Stomach (tissue), 19 donors: ENCODE measurements at places on chromosomes 2 and 18.
A peak's percentile ranks its signal among the peaks of the same experiment; 100 is the strongest.

DNA sequence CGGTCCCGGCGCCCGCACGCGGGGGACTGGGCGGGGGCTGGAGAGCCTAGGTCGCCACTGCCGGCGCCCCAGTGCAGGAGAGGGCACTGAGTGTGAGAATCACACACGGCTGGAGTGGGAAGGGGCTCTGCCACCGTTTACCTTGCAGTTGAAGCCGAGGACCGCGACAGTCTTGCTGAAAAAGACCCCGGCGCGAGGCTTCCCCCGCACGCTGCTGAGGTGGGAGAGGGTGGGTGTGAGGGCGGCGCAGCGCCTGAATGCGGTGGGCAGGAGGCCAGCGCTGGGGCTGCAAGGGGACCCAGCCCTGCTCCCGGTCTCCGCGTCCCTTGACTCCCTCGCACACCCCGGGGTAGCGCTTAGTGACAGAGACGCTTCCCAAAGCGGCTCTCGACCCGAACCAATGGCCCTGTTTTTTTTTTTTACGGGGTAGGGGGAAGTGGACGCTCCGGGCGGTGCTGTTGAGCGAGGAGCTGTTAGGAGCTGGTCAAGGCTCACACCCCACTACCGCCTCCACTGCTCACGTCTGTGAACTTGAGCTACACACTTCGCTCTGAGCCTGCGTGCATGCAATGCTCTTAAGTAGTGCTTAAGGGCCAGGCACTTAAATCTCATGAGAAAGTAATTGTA lies 794 bp downstream of the NOTO start:
- no peak for DNase-seq

- DNase-seq, result no peak
Measured at GRCh38 chr18:60202708-60203107, 169.9 kb downstream of the MC4R start.

DNA sequence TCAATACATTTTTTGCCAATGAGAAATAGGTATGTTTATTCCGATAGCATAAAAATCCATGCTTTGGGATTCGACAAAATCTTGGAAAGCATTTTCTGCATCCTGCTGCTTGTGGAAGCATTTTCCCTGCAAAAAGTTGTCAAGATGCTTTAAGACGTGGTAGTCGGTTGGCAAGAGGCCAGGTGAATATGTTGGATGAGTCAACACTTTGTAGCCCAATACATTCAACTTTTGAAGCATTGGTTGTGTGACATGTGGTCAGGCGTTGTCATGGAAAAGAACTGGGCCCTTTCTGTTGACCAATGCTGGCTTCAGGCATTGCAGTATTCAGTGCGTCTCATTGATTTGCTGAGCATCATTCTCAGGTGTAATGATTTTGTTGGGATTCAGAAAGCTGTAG lies 764.5 kb downstream of the TRIB2 start:
- no peak for DNase-seq

DNA sequence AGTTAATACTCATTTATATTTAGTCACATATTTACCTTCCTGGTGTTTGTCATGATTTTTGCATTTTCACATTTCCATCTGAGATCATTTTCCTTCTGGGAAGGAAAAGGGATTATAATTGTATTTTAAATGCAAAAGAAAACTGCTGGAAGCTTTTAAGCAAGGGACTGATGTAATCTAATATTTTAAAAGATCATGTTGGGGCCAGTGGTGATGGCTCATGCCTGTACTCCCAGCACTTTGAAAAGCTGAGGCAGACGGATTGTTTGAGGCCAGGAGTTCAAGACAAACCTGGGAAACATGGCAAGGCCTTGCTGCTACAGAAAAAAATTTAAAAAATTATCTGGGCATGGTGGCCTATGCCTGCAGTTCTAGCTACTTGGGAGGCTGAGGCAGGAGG lies 149.0 kb downstream of the MIB1 start:
- DNase-seq, result no peak

- DNase-seq, result no peak
Measured at GRCh38 chr2:43685357-43685756, 9.1 kb upstream of the C1GALT1C1L start.

- DNase-seq, result no peak
Measured at GRCh38 chr2:239814861-239815601, 210.1 kb downstream of the NDUFA10 start.

DNA sequence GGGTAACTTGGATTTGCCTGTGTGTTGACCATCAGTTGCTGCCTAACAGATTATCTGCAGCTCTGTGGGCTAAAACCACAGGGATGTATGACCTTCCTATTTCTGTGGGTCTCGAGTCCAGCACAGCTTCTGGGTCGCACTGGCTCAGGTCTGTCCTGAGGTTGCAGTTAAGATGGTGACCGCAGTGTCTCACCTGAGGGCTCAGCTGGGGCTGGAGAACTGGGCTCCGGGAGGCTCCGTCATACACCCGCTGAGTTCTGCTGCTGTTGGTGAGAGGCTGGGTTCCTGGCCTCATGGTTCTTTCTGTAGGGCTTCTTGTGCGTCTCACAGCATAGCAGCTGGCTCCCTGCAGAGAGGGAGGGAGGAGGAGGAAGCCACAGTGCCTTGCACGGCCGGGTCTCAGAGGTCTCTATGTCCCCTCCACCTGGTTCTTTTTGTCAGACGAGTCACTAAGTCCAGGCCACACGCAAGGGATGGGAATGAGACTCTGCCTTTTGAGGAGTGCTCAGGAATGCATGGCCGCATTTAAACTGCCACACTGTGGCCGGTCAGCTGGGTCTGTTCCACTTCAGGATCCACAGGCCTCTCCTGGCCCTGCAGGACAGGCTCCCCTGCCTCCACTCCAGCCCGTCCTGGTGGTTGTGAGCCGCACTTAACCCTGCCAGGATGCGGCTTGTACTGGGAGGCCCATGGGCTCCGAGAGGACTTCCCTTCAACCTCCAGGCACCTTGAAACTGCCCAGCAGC lies 67.2 kb downstream of the ADI1 start:
- no peak for DNase-seq

- DNase-seq, result peak; percentile 83
Measured at GRCh38 chr2:20447437-20448245, 767 bp downstream of the RHOB start.

- no peak for DNase-seq
Measured at GRCh38 chr2:27501042-27501441, 4.4 kb downstream of the GCKR start.

DNA sequence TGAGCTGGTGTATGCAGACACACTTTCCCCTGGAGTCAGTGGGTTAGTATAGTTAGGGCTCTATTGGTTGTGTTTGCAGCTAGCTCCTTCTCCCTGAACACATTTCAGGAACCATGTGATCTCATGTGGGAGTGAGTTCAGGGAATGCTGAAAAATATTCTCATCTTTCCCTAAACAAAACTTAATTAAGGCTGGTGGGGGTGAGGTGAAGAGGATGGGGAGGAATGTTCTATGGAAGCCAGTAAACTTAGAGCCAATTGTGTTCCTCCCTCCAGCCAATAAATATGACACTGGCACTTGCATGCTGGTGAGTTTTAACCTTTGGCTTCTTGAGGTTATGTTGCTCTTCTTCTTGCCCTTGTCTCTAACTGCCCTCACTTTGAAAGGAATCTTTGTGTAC lies 952 bp downstream of the MGAT5 start:
- no peak for DNase-seq

DNA sequence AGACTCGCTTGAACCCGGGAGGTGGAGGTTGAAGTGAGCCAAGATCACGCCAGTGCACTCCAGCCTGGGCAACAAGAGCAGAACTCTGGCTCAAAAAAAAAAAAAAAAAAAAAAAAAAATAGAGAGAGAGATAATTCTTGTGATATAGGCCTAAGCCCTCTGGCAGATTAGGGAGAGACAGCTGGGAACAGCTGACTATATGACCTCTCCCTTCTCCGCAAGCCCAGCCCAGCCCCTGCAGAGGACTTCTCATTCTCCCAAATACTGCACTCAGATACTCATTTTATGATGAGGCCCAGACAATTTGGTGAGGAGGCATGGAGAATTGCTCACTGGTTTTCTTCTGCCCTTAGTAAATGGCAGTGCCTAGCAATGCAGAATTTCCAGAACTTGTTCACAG lies 262.0 kb downstream of the HAUS1 start:
- peak; percentile 46 for DNase-seq

- peak; percentile 51 for DNase-seq
Measured at GRCh38 chr2:71454221-71455010, 1.1 kb downstream of the DYSF start.

GRCh38 chr2:238521870-238522269 lies 95.1 kb downstream of the ASB1 start:
- DNase-seq, result no peak

GRCh38 chr2:68432696-68433658 lies 34.1 kb downstream of the FBXO48 start:
- DNase-seq, result peak; percentile 75

DNA sequence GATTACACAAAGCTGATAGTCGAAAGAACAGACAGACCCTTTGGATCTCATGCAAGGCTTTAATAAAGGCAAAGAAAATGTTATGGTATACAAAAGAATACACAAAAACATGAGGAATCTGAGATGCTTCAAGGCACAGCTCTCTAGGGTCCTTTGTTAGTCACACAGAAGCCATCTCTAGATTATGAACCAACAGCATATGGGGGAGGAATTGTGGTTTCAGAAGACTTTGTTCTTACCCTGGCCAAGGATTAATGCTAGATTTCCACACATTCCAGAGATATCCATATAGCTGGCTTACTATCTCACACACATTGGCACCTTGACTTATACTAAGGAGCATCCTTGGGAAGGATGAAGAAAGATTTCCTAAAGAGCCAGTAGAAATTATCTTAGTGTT lies 206.1 kb downstream of the GULP1 start:
- DNase-seq, result no peak

- DNase-seq, result no peak
Measured at GRCh38 chr2:168375195-168375798, 80.8 kb upstream of the CERS6 start.

DNA sequence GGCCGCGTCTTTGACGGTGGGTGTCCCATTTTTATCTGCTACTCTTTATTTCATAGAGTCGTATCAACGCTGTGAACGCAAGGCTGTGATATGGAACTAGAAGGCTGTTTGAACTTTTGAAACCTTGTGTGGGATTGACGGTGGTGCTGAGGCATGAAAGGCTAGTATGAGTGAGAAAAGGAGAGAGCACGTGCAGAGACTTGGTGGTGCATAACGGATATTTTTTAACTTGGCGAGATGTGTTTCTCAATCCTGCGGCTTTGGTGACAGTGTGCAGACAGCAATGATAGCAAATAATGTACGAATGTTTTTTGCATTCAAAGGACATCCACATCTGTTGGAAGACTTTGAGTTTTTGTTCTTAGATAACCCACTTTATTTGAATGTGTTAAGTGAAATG lies 6.2 kb downstream of the HES6 start:
- no peak for DNase-seq

- peak; percentile 10 for DNase-seq
Measured at GRCh38 chr2:119062652-119063051, 95.9 kb downstream of the C1QL2 start.

DNA sequence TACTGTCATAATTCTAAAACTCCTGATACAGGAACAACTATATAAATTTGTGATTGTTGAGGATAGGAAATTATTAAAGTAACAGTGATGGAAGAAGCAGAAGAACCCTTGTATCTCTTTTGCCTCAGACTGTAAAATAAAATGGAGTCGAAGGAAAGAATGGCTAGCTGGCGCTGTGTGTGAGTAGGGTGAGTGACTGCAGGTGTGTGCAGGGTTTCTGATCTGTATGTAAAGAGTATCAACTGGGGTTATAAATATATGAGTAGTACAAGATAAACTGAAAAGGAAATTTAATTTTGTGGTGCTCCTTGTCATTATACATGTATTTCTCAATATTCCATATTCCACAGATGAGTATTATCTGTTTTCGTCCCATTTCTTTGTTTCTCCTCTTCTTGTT lies 15.2 kb downstream of the POLI start:
- DNase-seq, result no peak

GRCh38 chr2:82511894-82512293 lies 1947.2 kb downstream of the SUCLG1 start:
- DNase-seq, result no peak
